ENCODE measurements at places on chromosomes 6 and 20. TPM values are rescaled to one million over a fixed set of nuclear protein-coding genes. Genes with fewer than 3 reads are reported as not detected.

GPX5 gene
- not detected for total RNA-seq

LEMD2 gene
- total RNA-seq = 57.7 TPM

PARD6B gene
- total RNA-seq = 37.3 TPM

MUC22 gene
- total RNA-seq = 0.20 TPM

- DNase-seq = no peak
- no peak overlapping the region for H3K4me3 ChIP-seq
- no peaks in the 10 kb centered on the region for H3K27me3 ChIP-seq
- H3K36me3 ChIP-seq = no peaks in the 10 kb centered on the region
These were observed 101.1 kb downstream of the SLC24A3 start for GRCh38 chr20:19313342-19314069.

- no peaks in the 10 kb centered on the region for H3K27me3 ChIP-seq
- DNase-seq = no peak
- H3K4me3 ChIP-seq = no peak overlapping the region
- peaks cover 7% of the 10 kb centered on the region for H3K4me1 ChIP-seq
- H3K27ac ChIP-seq = no peak overlapping the region
- no peaks in the 10 kb centered on the region for H3K36me3 ChIP-seq
These were observed 149.9 kb upstream of the PTPN1 start for GRCh38 chr20:50360218-50360672.

DNA sequence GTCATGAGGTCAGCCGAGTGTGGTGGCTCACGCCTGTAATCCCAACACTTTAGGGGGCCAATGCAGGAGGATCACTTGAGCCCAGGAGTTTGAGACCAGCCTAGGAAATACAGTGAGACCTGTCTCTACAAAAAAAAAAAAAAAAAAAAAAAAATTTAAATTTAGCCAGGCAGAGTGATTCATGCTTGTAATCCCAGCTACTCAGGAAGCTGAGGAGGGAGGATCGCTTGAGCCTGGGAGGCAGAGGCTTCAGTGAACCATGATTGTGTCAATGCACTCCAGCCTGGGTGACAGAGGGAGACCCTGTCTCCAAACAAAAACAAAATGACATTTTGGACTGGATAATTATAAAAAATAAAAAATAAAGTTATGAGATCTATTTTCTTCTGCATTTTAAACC, 56.2 kb downstream of the ADGRF1 start:
- H3K4me1 ChIP-seq = peaks cover 16% of the 10 kb centered on the region
- no peak overlapping the region for H3K4me3 ChIP-seq
- H3K27ac ChIP-seq = no peak overlapping the region
- no peaks in the 10 kb centered on the region for H3K27me3 ChIP-seq
- no peaks in the 10 kb centered on the region for H3K36me3 ChIP-seq

GRCh38 chr20:3464166-3464565, 6.7 kb upstream of the ATRN start:
- no peaks in the 10 kb centered on the region for H3K4me1 ChIP-seq
- H3K36me3 ChIP-seq = no peaks in the 10 kb centered on the region
- H3K27me3 ChIP-seq = no peaks in the 10 kb centered on the region

GRCh38 chr20:25699914-25700313, 3.3 kb upstream of the ZNF337 start:
- H3K36me3 ChIP-seq = no peaks in the 10 kb centered on the region
- no peaks in the 10 kb centered on the region for H3K27me3 ChIP-seq

- DNase-seq = no peak
- H3K4me3 ChIP-seq = no peak overlapping the region
- peaks cover 22% of the 10 kb centered on the region for H3K27me3 ChIP-seq
- no peaks in the 10 kb centered on the region for H3K36me3 ChIP-seq
- H3K27ac ChIP-seq = no peak overlapping the region
These were observed 4.7 kb downstream of the WFDC5 start for GRCh38 chr20:45110301-45110700.

DNA sequence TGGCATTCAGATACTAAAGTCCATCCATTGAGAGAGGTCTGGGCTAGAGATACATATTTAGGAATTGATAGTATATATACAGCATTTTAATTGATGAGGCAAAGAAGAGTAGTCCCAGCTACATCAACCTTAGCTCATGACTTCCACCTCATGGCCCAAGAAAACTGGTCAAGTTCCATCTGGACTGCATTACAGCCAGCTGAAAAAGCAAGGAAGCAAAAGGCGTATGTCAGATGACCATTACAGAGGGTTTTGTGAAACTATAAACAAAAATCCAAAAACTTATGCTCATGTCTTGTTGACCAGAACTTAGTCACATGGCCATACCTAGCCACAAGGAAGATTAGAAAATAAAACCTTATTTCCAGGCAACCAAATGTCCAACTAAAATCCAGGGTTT, 46.8 kb upstream of the RNF146 start:
- H3K36me3 ChIP-seq = no peaks in the 10 kb centered on the region
- no peaks in the 10 kb centered on the region for H3K27me3 ChIP-seq
- H3K4me3 ChIP-seq = no peak overlapping the region
- H3K4me1 ChIP-seq = no peaks in the 10 kb centered on the region

- no peak overlapping the region for H3K27ac ChIP-seq
- H3K27me3 ChIP-seq = no peaks in the 10 kb centered on the region
- no peaks in the 10 kb centered on the region for H3K4me1 ChIP-seq
- DNase-seq = no peak
- H3K36me3 ChIP-seq = no peaks in the 10 kb centered on the region
These were observed 36.9 kb downstream of the CDK19 start for GRCh38 chr6:110778333-110778732.

GRCh38 chr6:133724726-133725125, 164.2 kb upstream of the TCF21 start:
- no peak overlapping the region for H3K4me3 ChIP-seq
- no peaks in the 10 kb centered on the region for H3K36me3 ChIP-seq

DNA sequence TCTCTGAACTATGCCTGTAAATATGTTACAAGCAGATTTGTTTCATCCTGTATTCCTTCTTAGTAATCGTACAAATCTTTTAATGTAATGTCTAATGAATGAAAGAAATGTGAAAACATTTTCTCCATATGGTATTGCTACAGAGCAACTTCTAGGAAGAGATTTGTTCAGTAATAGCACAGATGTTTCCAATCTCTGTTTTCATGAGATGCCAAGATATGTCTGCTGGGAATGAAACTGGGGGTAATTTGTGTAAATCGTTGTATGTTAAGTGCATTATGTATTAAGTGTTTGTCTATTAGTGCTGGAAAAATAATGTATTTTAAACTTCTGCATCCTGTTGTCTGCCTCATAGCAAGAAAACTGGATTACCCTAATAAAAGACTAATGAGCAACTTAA, 722.2 kb upstream of the EYS start:
- no peaks in the 10 kb centered on the region for H3K27me3 ChIP-seq
- no peaks in the 10 kb centered on the region for H3K4me1 ChIP-seq
- no peak overlapping the region for H3K4me3 ChIP-seq

Data from left lung (tissue), 14 donors.